Naive B cell (primary cell): ENCODE measurements at places on chromosomes 1 and 21.

DNA sequence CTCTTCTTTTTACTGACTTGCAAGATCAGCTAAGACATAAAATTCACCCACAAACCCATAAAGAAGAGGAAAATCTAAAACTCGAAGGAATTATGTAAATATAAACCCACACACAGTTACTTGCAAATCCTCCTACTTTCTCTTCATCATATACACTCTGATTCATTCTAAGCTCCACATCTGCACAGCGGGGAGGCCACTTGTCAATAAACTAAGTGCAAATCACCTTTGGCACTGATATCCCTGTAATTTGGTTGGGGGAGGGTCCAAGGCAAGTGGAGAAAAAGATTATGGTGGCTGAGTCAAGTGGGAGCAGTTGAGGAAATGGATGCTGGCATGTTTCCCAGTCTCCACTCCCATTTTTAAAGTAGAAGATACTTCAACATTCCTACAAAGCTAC is 596.5 kb downstream of the MATN1 start:
- H3K4me3 ChIP-seq = no peak overlapping the region
- no peaks in the 10 kb centered on the region for H3K4me1 ChIP-seq
- DNase-seq = no peak
- no peaks in the 10 kb centered on the region for H3K36me3 ChIP-seq
- peaks cover 10% of the 10 kb centered on the region for H3K27me3 ChIP-seq

DNA sequence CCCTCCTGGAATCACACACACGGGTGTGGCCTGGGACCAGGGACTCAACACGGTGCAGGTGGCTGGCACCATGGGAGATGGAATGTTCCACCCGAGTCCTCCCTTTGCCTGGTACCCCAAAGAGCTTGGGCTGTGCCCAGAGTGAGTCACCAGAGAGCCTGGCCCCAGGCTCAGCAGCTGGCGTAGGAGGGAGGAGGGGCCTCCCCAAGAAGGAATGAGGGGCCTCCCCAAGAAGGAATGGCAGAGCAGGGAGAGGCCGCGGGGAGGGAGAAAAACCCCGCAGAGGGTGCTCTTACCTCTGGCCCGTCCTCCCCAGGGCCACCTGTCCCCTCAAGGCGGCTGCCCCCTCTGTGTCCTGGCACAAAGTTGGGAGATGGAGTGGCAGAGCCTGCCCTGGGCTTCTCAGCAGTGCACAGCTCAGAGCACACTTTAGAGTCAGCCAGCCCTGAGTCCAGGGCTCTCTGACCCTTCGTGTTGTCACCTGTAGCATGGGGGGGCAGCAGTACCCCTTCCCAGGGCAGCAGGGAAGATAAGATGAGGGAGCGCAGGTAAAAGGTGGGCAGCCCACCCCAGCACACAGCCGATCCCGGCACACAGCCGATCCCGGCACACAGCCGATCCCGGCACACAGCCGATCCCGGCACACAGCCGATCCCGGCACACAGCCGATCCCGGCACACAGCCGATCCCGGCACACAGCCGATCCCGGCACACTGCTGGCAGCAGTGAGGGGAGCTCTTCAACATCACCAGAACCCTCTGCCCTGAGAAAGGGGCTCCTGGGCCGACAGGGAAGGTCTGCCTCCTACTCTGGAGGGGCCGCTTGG is 20.2 kb upstream of the KCNAB2 start:
- H3K36me3 ChIP-seq = no peaks in the 10 kb centered on the region
- peaks cover 56% of the 10 kb centered on the region for H3K4me1 ChIP-seq
- H3K27ac ChIP-seq = peak overlapping the region; percentile 98
- H3K4me3 ChIP-seq = peak overlapping the region; percentile 93

DNA sequence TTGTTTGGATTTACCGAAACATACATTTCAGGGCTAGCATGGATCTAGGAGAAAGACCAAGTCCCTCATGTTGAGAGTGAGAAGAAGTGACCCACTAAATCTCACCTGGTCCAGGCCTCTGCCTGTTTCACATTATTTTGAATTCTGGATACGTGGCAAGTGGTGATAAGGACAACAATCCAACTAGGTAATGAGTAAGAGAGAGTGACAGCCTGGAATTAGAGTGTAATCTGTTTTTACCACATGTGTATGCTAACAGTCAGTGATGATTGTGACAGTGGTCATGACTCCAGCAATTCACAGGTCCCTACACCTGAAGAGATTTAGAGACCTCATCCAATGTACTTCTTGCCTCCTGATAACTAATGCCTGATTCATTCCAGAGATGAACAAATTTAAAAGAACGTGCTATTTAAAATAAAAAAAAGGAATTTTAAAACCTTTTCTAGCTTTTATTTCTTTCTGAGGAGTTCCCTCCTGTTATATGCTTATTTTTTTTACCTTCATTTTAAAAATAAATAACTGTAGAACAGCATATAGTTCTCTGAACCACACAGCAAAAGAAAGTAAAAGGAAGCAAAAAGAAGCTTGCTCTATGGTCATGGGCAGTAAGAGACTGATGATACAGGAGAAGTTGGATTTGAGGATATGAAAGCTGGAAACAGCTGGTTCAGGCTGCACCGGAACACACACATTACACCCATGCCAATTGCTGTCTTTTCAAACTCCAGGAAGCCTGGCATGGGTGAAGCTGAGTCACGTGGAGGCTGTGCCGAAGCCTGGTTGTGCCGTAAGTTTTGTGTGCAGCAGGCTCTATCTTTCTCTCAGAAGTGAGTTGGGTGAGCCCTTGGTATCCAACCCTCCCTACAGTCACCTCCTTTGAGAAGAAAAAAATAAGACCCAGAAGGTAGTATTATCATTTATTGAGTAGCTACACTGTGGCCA is 14.7 kb downstream of the C1orf116 start:
- H3K27ac ChIP-seq = no peak overlapping the region
- no peak overlapping the region for H3K4me3 ChIP-seq
- H3K27me3 ChIP-seq = peaks cover 36% of the 10 kb centered on the region
- no peaks in the 10 kb centered on the region for H3K4me1 ChIP-seq
- DNase-seq = no peak

DNA sequence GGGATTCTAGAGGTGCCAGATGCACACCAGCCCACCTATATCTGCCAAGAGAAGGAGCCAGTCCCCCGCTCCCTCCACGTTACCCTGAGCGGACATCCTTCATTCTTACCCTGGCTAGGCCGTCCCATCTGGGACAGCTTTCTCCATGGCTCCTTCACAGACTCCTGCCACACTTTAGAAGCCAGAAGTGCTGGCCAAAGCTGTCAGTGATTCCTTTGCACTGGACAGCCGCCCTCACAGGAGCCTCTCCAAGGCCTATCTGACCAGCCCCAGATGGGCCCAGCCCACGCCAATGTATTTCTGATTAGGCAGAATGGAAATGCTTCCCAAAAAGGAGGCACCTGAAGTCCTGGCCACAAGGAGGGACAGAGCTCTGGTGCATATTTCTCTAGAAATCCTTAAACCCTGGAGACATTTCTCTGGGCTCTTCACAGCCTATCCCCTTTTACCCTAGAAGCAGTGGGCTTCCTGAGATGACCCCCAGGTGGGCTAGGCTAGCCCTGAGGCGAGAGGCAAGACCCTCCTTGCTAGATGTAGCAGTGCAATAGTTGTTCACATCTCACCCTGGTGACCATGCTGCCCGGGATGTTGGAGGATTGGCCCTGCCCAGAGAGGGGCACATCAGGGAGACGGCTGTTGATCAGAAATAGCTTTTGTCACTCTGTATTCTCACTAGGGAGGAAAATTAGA is 44.1 kb downstream of the RASSF5 start:
- H3K27me3 ChIP-seq = no peaks in the 10 kb centered on the region
- no peak for DNase-seq
- no peaks in the 10 kb centered on the region for H3K36me3 ChIP-seq
- no peak overlapping the region for H3K4me3 ChIP-seq
- H3K4me1 ChIP-seq = peaks cover 28% of the 10 kb centered on the region

DNA sequence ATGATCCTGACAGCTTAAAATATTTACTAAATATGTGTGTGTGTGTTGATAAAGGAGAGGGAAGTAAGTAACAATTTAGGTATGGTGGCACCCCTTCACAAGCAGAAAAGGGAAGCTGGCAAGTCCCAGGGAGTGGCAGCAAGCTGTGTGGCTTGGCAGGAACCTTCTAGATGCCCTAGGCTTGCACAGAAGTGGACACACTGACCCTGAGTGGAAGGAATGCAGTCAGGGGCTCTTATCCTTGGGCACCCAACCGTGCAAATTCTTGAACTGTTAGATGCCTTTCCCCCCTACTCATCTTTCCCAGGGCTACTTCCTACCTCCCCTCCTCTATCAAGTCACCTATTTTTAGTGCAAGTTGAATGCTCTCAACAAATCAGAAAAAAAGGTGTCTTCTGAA is 18.9 kb downstream of the ACP6 start:
- no peaks in the 10 kb centered on the region for H3K4me1 ChIP-seq
- no peak for DNase-seq
- peaks cover 8% of the 10 kb centered on the region for H3K36me3 ChIP-seq
- no peaks in the 10 kb centered on the region for H3K27me3 ChIP-seq
- H3K4me3 ChIP-seq = no peak overlapping the region
